ENCODE measurements at places on chromosomes 6 and 20. TPM values are rescaled to one million over a fixed set of nuclear protein-coding genes. Genes with fewer than 3 reads are reported as not detected.

The HUS1B gene
- 0.83 TPM for total RNA-seq

The NOX3 gene
- total RNA-seq, result not detected

The ASIP gene
- total RNA-seq, result not detected

The CCDC170 gene
- total RNA-seq, result 0.42 TPM

The THBD gene
- 206 TPM for total RNA-seq

All from esophagus muscularis mucosa (tissue), 4 donors.